H4 (cell line): ENCODE measurements at places on chromosomes 7 and 10.

DNA sequence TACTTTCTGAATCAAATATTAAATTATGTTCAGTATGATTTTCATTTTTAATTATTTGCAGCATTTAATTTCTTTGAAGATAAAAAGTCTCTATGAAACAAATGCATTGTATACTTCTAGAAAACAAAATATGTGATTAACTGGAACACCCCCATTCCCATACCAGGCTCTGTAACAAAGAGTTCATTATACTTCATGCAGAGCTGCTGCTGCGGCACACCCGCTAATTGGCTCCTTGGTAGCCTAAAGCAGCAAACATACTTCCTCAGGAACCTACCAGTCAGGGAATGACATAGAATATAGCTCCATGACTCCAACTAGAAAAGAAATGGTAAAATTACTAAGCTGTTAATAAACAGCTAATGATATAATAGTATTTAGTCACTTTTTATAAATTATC is 19.3 kb downstream of the RAB11FIP2 start:
- DNase-seq, result no peak

- DNase-seq, result no peak
Observed at GRCh38 chr10:60664859-60665258, 113.4 kb upstream of the CDK1 start.

DNA sequence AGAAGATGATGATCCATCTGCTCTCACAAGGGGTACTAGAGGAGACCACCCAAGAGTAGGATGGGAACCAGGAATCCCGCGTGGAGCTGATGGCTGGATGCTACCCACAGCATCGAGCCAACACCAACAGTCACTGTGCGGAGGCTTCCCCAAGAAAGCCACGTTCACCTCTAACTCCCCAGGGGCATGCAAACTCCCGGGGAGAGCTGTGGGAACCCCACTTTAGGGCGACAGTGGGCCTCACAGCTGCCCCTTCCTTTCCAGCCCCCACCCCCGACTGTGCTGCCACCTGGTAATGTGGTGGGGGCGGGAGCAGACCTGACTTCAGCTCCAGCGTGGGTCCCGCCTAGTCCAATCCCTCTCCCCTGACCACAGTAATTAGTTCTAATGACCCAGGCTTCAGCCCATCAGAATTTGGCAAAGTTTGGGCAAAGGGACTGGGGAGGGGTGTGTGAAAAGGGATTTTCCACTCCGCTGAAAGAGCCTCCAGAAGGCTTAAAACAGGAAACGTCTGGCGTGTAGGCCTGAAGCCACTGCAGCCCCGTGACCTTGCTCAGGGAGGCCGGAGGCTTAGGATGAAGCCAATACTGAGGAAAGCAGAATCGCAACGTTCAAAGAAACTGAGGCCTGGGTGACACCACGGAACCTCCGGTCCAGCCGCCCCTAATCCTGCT is 20.3 kb downstream of the ASB13 start:
- no peak for DNase-seq

- DNase-seq, result no peak
Observed at GRCh38 chr10:50527442-50528043, 96.2 kb downstream of the SGMS1 start.

GRCh38 chr7:74206589-74207120 is 3.2 kb upstream of the LAT2 start:
- peak; percentile 73 for DNase-seq

DNA sequence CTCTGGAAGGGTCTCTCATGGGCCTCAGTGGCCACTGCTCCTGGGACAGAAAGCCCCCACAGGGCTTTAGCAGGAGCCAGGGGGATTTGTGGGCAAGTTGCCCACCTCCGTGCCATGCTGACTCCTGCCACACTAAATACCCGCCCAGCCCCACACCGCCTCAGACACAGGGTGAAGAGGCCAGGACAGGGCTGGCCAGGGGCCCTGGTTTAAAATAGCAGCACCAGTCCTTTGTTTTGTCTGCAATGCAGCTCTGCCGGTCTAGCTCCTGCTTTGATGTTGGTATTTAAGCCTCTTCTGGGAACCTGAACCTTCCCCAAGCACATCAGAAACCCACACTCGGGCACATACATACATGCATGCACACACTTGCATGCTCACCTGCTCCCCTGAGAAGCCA is 14.4 kb upstream of the TNRC18 start:
- no peak for DNase-seq

- DNase-seq, result no peak
Observed at GRCh38 chr10:110364531-110364937, 59.8 kb upstream of the SMNDC1 start.
